ENCODE measurements at places on chromosomes 3 and 15.

GRCh38 chr3:115074502-115074901, 72.6 kb downstream of the ZBTB20 start:
- no peak for DNase-seq

DNA sequence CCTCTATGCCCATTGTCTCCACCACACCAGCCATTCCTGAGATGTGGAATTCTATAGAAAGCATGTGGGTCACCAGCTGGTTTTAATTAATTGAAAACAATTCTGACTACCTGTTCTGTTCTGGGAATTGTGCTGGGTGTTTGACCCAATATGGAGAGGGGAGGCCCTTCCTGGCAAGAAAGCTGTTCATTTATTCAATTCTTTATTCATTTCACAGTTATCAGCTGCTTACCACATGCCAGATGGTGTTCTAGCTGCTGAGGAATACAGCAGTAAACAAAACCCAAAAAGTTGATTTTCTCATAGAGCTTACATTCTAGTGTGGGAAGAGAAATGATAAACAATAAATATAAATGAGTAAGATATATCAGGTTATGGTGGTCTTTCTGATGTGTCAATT, 296.1 kb upstream of the RASGRP1 start:
- DNase-seq = no peak

DNA sequence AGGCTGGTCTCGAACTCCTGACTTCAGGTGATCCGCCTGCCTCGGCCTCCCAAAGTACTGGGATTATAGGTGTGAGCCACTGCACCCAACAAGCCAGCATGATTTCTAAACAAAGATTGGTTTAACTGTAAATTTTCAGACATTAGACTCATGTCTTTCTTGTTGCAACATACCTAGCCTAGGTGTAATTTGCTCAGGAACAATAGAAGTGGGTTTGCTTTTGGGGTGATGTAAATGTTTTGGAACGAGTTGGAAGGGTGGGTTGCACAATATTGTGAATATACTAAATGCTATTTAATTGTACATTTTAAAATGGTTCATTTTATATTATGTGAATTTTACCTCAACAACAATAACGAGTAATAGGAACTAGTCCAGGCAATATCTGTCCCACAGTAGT, 7.1 kb downstream of the CCR4 start:
- DNase-seq = no peak

DNA sequence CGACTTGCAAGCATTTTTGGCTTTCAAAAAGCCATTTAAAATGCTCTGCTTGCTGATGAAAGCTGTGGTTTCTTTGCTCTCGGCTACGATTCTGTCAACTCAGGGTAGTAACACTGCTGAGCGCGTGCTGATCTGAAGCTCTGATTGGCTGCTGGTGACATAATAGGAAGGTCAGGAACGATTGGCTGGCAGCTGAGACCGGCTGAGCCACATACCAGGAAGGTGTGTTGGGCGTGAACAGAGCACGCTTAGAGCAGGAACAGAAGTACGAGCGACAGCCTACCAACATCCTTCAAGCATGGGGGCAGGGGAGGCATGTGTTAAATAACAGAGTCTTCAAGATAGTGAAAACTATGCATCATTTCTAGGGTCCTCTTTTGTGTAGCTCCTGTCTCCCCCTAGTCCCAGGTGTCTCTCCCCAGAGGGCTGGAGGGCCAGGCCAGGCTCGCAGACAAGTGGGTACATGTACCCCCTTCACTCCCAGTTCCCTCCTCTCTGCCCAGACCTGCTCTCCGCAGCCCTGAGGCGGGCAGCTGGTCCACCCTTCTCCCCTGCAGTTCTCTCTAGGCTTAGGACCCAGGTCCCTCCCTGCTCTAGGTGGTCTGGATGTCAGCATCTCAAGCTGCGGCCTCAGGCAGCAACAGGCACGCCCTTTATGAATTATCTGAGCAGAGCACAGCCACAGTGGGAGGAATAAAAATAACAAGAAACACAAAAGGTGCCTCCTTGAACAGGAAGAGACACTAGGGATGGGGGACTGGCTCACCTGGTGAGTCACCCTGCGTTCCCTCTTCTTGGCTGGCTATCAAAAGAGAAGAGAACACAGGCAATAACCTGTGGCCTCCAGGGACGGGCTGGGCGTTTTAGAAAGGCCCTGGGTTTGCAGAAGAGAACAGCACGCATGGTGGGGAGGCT, 76.0 kb downstream of the TAMM41 start:
- DNase-seq = peak; percentile 78

- DNase-seq = no peak
These were observed 106.3 kb downstream of the LRRK1 start for GRCh38 chr15:101025501-101025885.

DNA sequence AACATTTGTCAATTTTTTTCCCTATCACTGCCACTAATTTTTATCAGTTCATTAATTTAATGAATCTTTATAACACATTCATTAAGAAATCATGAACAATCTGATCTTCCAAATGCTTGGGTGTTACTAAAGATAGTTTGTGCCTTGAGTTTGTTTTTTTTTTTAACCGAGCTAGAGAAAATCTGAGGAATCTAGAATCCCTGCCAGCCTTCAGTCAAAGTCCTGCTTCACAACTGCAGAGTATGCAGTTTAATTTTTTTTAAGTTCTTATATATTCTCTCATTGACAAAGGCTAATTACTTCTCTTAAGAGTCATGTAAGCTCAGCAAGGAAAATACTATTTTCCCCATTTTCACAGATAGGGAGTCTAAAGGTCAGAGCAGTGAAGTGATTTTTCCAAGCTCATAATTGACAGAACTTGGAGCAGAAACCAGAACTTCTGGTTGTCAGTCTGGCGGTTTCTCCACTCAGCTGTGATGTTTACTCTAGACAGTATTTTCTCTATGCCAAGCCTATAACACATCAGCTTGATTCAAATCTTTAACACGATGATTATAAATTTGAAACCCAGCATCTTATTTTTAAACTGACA, 55.7 kb downstream of the TNIK start:
- no peak for DNase-seq

DNA sequence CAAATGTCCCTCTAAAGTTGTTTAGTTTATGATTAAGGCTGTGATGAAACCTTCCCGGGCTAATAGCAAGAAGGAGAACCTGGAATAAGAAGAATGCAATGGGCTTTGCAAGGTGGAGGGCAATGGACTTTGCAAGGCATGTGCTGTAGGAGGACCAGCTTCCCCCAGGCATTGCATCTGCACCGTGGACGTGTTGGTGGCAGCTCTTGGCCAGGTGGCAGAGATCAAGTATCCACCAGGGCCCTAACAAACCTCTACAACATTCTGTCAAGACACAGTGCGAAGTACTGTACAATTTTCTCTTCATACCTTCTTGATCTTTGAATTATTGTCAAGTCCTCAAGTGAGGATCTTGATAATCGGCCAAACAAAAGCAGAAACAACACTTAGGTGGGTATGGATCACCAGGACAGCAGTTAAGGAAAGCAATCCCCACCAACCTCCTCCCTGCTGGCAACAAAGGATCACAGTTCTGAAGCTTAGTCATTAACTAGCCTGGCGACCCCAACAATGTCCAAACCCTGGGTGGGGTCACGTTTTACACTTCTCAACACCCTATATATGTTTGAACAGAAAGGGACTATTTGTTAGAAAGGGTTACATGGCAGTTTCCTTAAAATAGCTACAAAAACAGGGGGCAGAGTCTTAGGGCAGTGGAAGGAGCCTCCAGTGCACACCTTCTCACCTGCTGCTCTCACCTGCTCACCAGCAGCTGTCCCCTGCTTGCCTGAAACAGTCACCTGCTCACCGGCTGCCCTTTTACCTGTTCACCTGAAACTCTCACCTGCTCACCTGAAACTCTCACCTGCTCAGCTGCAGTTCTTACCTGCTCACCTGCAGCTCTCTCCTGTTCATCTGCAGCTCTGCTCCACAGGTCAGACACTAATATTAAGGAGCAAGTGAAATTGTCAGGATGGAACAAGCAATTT, 137.9 kb upstream of the LIPC start:
- DNase-seq = no peak

DNA sequence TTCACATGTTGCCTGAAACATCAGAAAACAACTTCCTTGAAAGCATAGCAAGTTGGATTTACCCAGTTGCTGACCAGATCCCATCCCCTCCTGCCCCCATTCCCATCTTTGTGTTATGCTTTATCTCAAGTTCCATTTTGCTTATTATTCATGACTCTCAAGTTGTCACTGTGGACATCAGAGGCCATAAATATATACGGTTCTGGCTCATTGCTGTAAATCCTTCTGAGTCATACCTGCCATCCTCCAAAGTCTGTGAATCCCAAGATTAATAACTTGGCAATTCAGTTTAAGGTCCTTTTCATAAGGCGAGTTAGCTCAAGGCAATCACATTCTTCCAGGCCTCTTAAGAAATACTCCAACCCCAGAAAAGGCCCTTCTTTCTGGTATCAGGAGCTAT, 126.2 kb upstream of the C2CD4B start:
- DNase-seq = no peak

- no peak for DNase-seq
These were observed 215.2 kb downstream of the C3orf38 start for GRCh38 chr3:88364926-88365325.

GRCh38 chr15:90451053-90451850, 63.2 kb downstream of the IQGAP1 start:
- DNase-seq = no peak

DNA sequence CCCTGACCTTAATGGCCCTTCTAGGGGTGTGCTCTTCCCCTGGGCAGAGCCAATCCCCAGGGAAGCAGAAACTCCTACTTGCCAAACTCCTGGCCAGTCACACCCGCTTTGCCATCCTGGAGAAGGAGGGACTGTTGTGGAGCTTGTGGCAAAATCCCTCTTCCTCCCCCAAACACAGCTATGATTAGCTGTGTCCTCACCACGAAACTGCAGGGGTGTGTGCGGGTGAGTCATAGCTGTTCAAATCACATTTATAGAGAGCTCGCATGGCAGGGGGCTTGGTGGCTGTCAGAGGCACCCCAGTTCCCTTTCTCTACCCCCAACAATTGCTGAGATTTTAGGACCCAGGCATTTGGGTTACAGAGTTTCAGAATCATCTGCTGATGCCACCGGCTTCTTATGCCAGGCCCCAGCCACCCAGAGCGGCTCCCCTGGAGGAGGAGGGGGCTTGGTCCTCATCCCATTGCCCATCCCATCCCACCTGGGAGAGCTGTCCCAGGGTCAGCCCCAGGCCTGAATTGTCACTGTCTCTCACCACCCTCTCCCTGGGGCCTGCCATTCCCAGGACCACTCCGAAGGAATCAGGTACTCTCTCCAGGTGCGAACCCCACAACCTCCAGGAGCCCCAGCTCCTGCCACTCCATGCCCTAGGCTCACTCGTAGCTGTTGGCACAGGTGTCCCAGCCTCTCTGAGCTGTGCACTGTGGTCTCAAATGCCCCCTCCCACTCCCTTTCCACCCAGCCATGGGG, 28.8 kb upstream of the MAGEF1 start:
- DNase-seq = no peak

DNA sequence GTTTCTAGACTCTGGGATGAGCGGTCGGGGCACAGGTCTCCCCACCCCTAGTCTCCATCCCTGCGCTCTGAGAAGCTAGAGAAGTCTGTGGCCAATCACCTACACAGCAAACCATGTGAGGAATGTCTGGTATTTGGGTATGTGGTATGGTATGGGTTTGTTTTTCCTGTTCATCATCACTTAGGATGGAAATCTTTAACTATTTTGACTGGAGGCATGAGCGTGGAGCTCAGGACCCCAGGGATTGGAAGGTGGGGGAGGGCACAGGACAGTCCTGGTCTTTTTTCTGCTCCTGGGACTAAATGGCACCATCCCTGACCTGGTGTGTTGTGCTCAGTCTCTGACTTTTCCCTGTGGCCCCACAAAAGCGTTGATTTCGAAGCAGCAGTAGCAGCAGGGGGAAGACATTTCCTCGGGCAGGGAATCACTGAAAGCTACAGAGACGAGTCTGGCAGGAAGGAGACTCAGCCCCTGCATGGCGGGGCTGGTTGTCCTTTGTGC, 191.7 kb upstream of the TPM1 start:
- DNase-seq = no peak

DNA sequence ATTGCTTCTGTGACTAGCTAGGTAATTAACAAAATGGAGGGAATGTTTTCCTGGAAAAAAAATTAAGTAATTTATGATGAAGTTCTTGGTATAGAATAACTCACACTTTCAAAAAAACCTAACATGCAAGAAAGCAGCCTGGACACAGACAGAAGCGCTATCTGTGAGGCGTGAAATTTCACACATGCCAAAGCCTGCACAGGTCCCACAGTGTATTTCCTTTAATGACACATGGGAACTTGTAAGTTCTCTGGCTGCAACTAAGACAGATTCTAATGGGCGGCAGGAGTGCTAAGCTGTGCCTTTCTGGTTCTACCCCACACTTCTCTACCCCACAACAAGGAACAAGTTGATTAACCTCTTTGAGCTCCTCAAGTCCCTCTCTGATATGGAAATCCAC, 84.9 kb upstream of the NEO1 start:
- no peak for DNase-seq

- DNase-seq = no peak
These were observed 544 bp upstream of the GATM start for GRCh38 chr15:45378913-45379262.

GRCh38 chr3:105837143-105837740, 31.6 kb downstream of the CBLB start:
- no peak for DNase-seq

GRCh38 chr15:73996939-73997338, 2.4 kb downstream of the PML start:
- no peak for DNase-seq

DNA sequence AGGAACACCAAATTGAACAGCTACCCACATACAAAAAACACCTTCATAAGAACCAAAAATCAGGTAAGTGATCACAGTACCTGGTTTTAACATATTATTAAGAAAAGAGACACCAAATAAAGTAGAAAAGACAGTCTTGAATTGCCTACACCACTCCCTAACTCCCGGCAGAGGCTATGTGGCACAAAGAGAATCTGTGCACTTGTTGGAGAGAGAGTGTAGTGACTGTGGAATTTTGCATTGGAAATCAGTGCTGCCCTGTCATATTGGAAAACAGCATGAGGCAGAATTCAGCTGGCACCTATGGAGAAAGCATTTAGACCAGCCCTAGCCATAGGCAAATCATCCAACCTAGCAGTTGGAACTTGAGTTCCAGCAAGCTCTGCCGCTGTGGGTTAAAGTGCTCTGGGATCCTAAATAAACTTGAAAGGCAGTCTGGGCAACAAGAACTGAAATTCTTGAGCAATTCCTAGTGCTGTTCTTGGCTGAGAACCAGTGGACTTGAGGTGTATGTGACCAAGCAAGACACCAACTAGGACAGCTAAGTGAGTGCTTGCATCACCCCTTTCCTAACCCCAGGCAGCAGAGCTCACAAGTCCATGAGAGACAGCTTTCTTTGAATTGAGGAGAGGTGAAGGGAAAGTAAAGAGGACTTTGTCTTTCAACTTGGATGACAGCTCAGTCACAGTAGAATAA, 969.6 kb upstream of the ALCAM start:
- no peak for DNase-seq

- no peak for DNase-seq
These were observed 66.8 kb downstream of the CD200R1L start for GRCh38 chr3:112779558-112780480.

- DNase-seq = no peak
These were observed 81.0 kb upstream of the LMCD1 start for GRCh38 chr3:8420612-8421011.
